SK-N-SH treated with all-trans-retinoic acid at 6 μM for 48 hours (cell line): ENCODE measurements at places on chromosomes 2 and 18.

- no peak for ATAC-seq
Observed at GRCh38 chr2:103921161-103921560, 932.8 kb upstream of the POU3F3 start.

DNA sequence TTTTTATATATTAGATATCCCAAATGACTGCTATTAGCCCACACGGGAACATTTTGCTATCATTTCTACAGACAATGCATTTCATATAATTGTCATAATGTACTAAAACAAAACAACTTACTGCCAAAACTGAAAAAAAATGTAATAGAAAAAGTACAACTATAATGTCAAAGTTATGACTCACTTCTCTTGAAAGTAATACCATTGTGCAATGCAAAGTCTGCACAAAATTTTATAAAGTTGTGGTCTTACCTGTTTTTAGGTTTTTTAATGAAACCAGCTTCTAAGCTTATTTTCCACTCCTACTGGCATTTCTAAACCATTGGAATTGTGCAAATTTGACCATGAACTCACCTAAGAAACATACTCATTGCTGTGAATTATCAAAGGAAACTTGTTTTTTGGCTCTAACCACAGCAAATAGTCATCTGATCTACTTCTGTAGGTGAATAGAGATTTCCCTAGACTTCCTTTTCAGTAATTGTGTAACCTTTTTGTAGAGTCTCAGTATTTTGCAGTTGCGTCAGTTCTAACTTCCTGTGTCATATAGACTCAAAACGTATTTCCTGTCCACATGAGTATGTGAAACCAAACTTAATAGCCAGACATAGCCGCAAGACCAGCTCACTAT is 31.9 kb upstream of the TFPI start:
- ATAC-seq = peak; percentile 25; the same call in 1 of the 3 replicates

GRCh38 chr2:97660044-97660774 is 3.6 kb downstream of the ACTR1B start:
- ATAC-seq = no peak

GRCh38 chr2:150710916-150711315 is 223.4 kb upstream of the RND3 start:
- ATAC-seq = no peak

DNA sequence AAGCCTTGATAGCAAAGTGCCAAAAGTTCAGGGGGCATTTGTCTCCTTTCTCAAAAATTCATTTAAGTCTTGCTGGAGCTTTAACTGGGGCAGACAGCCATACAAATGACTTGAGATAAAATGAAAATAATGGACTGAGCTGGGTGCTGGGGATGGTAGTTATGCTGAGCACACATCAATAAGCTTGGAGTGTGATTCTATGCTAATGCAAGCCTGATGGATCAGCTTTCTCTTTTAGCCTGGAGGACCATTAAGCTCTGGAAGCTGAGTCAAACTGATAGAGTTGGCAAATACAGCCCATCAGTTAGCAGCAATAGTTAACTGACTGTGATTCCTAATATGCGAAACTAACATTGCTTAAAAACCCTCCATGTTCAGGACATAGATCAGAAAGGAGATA is 98.0 kb downstream of the CAMKMT start:
- no peak for ATAC-seq

GRCh38 chr18:38923540-38923939 is 1357.9 kb upstream of the CELF4 start:
- ATAC-seq = no peak

DNA sequence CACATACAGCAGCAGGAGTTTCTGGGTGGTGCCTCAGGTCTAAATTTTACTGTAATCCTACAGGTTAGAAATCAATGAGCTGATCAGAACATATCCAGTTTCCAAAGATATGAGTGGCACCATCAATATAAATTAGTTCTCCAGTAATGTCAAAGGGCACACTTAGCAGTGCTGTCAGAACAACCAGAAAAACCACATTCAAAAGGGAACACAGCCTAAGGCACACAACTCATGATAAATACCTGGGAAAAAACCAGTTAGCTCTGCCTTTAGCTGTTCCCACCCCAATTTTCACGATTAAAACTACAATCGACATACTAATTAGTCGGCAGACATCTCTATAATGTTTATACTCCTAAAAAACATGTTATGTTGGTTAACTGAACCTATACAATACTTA is 31.5 kb downstream of the ATP8B1 start:
- no peak for ATAC-seq

- ATAC-seq = peak; percentile 80
Observed at GRCh38 chr2:180980106-180980942, at the start of gene UBE2E3. TSS of gene UBE2E3 (plus strand) at chr2:180980605. CDS start at chr2:180982043, 1,438 bp downstream.

DNA sequence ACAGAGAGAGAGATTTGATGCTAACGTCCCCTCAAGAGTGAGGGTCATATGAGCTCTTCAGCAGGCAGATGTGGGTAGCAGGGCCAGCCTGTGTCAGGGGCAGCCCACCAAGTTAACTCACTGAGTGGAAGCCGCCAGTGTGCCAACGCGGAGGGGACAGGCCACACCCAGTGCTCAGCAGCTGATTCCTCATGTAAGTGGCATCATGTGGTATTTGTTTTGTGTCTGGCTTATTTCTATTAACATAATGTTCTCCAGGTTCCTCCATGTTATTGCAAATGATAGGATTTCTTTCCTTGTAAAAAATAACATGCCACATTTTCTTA is 4.0 kb downstream of the IMP4 start:
- ATAC-seq = no peak

DNA sequence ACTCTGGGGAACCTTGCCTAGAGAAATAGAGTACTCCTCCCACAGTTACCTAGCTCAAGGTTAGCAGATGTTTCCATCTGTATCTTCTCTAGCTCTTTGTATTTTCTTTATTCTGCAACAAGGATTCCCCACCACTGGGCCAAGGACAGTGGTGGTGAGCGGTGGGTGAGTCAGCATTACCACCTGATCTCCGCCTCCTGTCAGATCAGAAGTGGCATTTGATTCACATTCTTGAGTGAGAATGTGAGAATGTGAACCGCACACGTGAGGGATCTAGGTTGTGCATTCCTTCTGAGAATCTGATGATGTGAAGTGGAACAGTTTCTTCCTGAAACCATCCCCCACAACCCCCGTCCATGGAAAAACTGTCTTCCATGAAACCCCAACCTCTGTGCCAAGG is 9.0 kb downstream of the EPB41L3 start:
- ATAC-seq = no peak

DNA sequence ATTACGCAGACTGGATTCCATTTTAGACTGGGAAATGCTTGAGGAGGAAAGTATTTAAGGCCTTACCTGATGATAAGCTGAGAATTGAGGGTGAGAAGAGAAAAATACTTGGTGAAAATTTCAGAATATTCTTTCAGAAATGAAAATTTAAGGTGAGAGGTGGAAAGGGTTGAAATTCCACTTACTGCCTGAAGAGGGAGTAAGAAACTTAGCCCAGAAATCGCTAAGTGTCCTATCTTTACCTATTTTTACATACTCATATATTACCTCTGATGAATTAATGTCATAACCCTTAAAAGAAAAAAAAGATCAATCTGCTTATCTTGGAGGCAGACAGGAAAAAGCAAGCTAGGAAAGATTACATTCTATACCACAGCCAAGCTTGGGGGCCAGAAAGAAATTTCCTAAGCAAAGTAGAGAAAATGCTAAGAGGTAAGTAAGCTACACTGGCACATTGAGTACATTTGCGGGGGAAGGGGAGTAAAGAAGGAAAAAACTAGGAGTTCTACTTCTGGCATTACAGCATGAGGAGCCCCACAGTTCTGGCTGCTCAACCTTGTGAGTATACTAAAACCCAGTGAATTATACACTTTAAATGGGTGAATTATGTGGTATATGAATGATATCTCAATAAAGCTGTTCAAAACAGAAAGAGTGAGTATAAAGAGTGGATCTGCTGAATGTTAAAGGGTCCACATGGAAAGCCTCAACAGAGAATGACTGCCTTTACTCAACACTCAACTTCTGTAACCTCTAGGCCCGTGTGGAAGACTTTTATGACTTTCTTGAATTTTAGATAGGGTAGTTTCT is 33.8 kb downstream of the SMC6 start:
- peak; percentile 65; the same call in 2 of the 3 replicates for ATAC-seq

GRCh38 chr18:23493654-23494053 is 9.7 kb upstream of the RMC1 start:
- no peak for ATAC-seq
